Muscle of leg (tissue), 16 donors: ENCODE measurements at places on chromosomes 6 and 20. TPM values are rescaled to one million over a fixed set of nuclear protein-coding genes. Genes with fewer than 3 reads are reported as not detected.

DNA sequence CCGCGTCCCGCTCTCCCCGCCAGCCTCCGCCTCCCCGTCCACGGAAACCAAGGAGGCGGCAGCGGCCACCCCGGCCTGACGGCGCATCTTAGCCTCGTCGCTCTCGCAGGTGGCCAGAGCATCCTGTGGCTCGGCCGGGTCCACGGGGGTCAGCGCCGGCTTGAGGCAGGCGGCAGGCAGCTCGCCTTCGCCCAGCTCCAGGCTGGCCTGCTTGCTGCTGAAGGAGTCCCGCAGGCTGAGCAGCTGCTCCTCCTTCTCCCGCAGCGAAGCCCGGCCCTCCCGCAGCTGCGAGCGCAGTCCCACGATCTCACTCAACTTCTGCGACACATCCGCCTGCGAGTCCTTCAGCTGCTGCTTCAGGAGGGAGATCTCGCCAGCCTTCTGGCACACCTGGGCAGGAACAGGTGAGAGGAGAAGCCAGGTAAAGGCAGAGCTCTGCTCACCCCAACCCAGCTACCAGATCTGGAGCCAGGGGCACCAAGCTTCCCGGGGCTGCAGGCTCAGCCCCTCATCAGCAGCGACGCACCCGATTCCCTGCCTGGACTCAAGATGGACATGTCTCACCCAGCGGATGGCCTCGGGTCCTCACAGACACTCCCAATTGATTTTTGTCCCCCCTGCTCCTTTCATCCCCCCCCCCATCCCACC, 5.2 kb upstream of the FASTKD5 start:
- DNase-seq: no peak
- no peaks in the 10 kb centered on the region for H3K36me3 ChIP-seq
- H3K27ac ChIP-seq: peak overlapping the region; percentile 55
- H3K4me3 ChIP-seq: no peak overlapping the region
- H3K27me3 ChIP-seq: peaks cover 24% of the 10 kb centered on the region

- peaks cover 8% of the 10 kb centered on the region for H3K36me3 ChIP-seq
- H3K4me1 ChIP-seq: no peaks in the 10 kb centered on the region
- H3K27me3 ChIP-seq: no peaks in the 10 kb centered on the region
- H3K27ac ChIP-seq: no peak overlapping the region
These were observed 27.0 kb downstream of the HECA start for GRCh38 chr6:139161817-139162284.

DNA sequence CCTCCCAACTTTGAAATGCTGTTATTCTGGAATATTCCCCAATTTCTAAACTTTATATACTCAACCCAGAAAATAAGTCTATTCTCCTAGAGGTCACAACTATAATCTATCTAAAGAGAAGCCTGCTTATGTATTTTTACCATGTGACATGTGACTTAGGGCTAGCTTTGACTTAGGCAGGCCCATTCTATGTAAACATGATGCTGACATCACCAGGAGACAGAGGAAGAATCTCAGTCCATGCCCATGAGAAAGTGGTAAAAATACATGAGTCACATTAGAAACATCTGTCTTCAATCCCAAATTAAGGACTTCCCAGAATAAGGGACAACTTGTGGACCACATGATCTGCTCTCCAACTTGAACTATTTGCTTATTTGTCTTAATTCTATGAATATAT, 113.6 kb upstream of the ID4 start:
- H3K27me3 ChIP-seq: no peaks in the 10 kb centered on the region
- peaks cover 10% of the 10 kb centered on the region for H3K4me1 ChIP-seq
- no peak overlapping the region for H3K27ac ChIP-seq
- DNase-seq: no peak
- H3K36me3 ChIP-seq: no peaks in the 10 kb centered on the region

DNA sequence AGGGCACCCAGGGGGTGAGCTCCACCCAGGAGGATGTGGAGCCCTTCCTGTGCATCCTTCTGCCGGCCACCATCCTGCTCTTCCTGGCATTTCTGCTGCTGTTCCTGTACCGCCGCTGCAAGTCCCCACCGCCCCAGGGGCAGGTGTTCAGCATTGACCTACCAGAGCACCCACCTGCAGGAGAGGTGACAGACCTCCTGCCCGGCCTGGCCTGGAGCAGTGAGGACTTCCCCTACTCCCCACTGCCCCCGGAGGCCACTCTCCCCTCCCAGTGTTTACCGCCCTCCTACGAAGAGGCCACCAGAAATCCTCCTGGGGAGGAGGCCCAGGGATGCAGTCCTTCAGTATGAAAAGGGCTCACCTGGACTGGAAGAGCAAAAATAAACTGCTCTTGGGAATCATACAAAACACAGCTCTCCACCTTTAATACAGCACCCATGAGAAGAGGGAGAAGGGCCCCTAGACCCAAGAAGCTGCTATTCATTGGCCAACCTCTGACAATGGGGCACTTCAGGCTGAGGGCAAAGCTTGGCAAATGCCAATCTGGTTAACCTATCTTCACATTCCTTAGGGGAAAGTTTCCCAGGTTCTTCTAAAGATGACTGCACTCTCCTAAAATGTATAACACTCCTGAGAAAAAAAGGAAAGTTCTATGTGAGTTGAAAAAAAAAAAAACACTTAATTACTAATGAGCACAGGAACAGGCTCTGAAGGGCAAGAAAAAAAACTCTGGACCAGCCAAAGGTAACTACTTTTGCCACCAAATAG, 5.0 kb downstream of the SMIM28 start:
- H3K36me3 ChIP-seq: no peaks in the 10 kb centered on the region
- no peak overlapping the region for H3K27ac ChIP-seq
- H3K4me3 ChIP-seq: no peak overlapping the region
- no peak for DNase-seq
- no peaks in the 10 kb centered on the region for H3K4me1 ChIP-seq

Gene ADAM33
- polyA plus RNA-seq: 55.9 TPM

Gene LRFN2
- polyA plus RNA-seq: 0.07 TPM
